ENCODE measurements at places on chromosomes 6 and 20.

- no peak for DNase-seq
Observed at GRCh38 chr6:162715601-162716000, 12.0 kb downstream of the PRKN start.

- DNase-seq = no peak
Observed at GRCh38 chr6:154479771-154480639, 30.5 kb downstream of the CNKSR3 start.

GRCh38 chr6:30615958-30616810 is 859 bp downstream of the PPP1R10 start:
- peak; percentile 67 for DNase-seq

DNA sequence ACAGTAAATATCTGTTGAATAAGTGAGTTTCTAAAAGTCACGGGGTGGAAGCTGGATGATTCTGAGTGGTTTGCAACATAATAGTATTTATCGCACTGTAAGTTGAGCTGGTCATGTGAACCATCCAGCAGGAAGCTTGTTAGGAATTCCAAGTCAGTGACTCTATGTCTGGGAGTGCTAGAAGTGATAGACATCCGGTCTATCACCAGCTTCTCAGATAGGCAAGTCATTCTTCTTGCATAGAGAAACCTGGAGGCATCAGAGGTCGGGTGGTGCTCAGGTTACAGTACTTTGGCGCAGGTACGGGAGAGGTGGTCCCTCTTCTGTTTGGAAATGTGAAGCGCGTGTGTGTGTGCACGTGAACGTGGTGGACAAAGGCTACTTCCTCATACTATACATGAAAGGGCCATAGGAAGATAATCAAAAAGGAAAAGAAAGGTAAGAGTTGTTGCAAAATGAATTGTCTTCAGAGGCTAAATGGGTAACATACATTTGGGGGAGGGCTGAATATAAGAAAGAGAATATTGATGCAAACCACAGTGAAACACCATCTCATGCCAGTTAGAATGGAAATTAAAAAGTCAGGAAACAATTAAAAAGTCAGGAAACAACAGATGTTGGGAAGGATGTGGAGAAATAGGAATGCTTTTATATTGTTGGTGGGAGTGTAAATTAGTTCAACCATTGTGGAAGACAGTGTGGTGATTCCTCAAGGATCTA is 299.3 kb upstream of the ZFP64 start:
- DNase-seq = no peak

Measured in endodermal cell (in vitro differentiated cells).